ENCODE measurements at places on chromosomes 3 and 15.
A peak's percentile ranks its signal among the peaks of the same experiment; 100 is the strongest.

GRCh38 chr3:162626172-162626571, 1129.6 kb downstream of the OTOL1 start:
- peak; percentile 96 for DNase-seq

DNA sequence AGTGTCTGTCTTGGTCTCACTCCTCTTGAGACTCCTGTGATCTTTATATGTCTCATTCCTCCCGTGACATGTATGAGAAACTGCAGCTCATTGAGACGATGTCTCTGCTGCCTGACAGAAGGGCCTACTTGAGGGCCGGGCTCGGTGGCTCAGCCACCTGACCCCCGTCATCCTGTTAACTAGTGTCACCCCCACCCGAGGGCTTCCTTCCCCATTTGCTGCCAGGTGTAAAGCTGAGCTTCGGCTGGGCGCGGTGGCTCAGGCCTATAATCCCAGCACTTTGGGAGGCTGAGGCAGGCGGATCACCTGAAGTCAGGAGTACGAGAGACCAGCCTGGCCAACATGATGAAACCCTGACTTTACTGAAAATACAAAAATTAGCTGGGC, 12.7 kb downstream of the SEMA4B start:
- no peak for DNase-seq

GRCh38 chr3:73504239-73504638, 120.5 kb downstream of the PDZRN3 start:
- peak; percentile 55 for DNase-seq

DNA sequence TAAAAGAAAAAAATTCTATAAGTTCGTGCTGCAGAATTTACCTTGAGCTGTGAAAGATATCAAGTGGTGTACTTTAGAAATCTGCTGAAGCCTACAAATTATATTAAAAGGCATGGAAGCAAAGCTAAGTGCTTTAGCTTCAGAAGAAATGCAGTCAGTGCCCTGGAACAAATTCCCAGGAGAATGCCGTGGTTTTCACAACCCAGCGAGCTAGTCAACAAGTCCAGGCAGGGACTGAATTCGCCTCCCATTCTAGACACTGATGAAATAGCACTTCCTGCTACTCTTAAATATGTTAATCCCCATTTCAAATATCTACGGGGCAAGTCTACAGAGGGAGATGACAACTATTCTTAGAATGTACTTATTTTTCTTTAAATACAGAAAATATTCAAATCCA, 326.4 kb upstream of the IGF1R start:
- DNase-seq: no peak

DNA sequence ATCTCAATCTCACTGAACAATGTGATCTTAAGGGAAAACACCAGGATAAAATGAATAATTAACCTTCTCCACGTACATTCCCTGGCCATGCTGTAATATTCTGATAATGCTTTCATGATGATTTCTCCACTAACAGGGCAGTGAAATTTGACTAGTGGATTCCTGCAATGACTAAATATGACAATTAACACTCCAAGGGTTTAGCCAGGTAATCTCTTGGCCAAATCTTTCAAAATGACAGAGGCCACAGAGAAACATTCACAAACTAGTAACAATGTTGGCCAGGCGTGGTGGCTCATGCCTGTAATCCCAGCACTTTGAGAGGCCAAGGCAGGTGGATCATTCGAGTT, 31.7 kb upstream of the ST8SIA2 start:
- DNase-seq: no peak

DNA sequence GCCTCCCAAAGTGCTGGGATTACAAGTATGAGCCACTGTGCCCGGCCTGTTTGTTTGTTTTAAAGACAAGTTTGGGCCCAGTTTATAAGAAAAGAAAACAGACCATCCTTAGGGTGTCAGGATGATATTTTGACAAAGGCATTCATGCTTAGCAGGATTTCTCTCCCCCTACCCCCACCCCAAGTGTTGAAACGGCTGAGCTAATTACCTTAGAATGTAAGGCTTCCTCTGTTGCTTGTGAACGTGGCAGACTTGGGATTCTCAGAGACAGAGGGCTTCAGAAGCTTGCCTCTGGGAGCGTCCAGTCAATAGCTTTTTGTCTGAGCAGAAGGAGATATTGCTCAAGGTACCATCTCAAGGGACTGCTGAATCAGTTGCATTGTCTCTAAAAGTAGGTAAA, 24.0 kb downstream of the FLNB start:
- DNase-seq: no peak

GRCh38 chr3:170723241-170723640, 137.4 kb upstream of the SLC7A14 start:
- no peak for DNase-seq

DNA sequence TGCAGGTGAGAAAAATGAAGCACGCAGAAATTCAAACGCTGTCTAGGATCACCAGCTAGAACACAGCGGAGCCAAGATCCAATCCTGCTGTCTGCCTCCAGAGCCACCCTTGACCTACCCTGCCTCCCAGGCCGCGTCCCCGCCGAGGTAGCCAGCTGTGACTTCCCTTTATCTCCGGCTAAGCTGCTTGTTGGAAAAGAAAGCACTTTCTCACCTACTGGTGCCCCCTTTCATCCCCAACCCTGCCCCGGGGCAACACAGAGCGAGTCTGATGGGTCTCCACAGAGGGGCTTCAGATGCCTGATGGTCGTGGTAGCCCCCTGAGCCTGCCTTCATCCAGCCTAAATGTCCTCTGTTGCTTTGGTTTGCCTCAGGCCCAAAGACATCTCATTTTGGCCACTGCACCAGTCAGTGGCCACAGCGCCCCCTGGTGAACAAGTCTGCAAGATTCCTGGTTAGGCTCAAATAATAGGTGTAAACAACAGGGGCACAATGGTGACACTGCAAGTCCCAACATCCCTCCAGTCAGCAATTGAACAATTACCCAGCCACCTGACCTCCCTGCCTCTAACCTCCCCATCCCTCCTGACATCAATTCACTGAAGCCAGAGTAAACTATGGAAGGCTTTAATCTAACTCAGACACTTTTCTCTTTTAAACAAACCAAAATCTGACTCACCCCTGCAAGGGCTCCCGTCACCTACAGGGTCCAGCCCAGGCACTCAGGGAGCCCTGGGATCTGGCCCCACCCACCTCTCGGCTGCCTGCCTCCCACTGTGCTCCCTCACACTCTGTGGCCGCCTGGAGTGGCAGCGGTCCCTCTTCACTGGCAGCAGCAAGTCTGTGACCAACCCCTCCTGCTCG, 27.3 kb upstream of the BCL2L10 start:
- DNase-seq: peak; percentile 45

- no peak for DNase-seq
Observed at GRCh38 chr3:133851266-133851906, 44.3 kb downstream of the RAB6B start.

- DNase-seq: no peak
Observed at GRCh38 chr3:66953934-66954445, 44.1 kb upstream of the KBTBD8 start.
